Stimulated activated memory B cell treated with anti-CD40 and anti-IgM and Interleukin-4, amounts not matched to agents 10 μg/mL and 1 μg/mL and 100 μg/mL, for 72 hours (primary cell): ENCODE measurements at places on chromosomes 2 and 18.

DNA sequence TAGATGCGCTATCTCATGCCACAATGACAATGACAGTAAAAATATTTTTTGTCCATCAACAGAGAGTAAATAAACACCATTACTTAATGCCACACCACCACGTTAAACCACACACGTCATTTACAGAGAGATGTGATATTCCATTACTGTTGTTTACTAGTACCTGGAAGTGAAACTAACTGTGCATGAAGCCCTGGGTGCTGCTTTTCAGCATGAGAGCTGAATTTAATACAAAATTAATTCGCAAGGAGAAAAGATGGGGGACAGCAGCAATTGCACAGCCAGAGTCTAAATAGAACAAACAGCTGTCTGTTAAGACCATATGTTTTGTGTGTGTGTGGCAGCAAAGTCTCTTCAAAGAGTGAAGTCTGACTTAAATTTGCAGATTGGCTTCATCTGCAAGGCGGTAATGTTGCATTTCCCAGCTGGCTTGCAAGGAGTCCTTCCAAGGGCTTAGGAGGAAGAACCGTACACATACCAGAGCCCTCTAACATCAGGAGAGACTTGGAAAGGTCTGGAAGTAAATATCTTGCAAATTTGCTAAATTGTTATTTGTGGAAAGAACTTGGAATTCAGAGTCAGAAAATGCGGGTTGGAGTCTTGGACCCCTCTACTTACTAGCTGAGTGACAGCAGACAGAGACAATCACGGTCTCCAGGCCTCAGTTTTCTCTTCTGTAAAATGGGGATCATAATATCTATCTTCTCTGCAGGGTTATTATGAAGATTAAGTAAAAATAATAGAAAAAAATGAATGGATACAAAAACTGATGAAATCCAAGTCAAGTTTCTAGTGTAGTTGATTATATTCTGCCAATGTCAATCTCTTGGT, 127.6 kb downstream of the ALPK2 start:
- ATAC-seq, result peak; percentile 79

- ATAC-seq, result no peak
Measured at GRCh38 chr2:156004459-156004858, 328.1 kb downstream of the NR4A2 start.

DNA sequence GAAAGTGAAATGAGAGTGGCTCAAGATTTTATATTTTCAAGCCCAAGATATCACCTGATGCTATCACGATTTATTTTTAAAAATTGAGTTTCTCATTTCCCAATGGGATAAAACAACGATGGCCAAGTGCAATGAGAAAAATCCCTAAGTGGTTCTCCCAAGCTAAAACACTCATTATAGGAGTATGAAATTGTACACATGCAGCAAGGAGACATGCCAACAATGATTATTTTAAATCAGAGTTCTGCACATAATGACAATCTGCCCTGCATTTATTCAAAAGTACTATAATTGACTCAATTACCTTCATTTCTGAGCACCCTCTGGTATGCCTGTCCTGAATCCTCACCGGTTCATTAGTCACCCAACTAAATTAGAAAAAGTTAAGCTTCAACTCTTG, 12.7 kb downstream of the CYTIP start:
- ATAC-seq, result no peak

DNA sequence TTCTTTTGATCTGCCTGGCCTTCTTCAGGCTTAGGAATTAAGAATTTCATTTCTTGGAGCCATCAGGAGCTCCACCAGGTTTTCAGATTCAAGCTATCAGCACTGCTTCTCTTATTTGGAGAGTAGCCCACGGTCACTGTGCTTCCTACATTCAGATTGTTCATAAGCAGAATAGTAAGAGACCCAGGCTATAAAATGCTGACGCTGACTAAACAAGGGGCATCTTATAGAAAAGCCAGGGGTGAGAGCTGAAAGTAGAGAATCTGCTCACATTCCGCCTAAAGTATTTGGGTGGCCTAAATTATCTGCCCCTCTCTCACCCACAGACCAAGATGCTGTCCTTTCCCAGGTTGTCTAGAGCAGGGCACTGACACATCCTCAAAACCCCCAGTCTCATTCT, 120.3 kb upstream of the SULT1C3 start:
- no peak for ATAC-seq

- ATAC-seq, result no peak
Measured at GRCh38 chr2:240451108-240451611, 15.7 kb downstream of the GPC1 start.

- ATAC-seq, result no peak
Measured at GRCh38 chr2:10824191-10824590, 11.6 kb upstream of the PDIA6 start.

- no peak for ATAC-seq
Measured at GRCh38 chr2:238649936-238650518, 197.9 kb upstream of the TWIST2 start.

DNA sequence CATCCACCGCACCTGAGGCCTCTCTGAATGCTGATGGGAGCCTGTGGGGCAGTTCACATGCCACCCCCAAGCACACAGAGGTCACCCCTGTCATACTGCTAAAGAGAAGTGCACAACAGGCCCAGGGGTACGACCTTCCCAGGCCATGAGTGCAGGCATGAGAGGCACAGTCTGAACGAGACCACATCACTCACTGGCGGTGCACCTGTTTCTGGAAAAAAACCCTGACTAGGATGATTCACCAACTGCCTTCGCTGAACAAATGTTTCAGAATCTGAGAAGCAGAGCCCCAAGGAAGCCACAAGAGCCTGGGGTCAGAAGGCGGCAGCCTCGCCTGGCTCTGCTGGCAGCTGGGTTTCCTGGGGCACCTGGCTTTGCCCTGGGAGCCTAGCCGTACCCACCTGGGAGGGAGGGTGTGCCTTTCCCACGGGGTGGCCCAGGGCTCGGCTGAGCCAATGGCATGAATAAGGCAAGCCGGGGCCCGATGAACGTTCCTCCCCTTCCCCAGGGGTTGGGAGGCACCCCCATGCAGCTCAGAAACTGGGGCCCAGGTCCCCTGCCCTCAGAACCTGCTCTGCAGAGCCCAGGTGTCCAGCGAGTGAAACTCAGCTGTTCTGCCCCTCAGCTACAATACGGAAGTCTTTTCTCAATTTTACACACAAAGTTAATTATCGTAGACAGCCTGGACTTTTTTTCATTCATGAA, 73.8 kb downstream of the HDAC4 start:
- ATAC-seq, result peak; percentile 80

DNA sequence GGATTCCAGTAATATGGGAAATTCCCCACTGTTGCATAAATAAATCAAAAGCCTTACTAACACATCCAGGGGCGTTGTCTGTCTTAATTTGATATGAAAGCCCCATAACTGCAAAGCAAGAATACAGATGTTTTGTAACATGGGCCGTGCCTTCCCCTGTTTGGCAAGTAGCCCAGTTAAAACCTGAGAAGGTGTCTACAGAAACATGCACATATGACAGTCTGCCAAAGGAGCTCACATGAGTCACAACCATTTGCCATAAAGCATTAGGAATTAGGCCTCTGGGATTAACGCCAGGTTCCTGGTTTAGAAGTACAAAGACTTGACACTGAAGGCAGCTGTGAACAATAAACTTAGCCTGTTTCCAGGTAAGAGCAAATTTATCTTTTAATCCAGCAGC, 43.1 kb upstream of the LONRF2 start:
- ATAC-seq, result no peak

GRCh38 chr2:135709992-135710391, 31.7 kb upstream of the UBXN4 start:
- ATAC-seq, result no peak

DNA sequence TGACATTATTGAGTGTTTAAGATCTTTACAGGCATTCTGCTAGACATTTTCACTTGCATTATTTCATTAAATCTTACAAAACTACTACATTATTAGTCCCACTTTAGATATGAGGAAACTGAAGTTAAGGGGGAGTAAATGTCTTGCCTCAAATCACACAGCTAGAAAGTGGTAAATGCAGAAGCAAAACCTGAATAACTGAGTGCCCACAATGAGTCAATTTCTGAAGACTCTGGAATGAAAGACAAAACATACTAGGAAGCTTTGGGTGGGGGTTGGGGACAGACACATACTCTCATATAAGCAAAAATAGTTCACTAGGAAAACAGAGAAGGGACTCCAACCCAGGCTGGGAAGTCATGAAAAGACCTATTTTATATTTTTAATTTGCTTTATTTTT, 214.4 kb upstream of the LRATD1 start:
- no peak for ATAC-seq

GRCh38 chr2:168079236-168079635, 168.2 kb downstream of the STK39 start:
- ATAC-seq, result no peak

GRCh38 chr2:16948053-16948452, 282.4 kb upstream of the CYRIA start:
- ATAC-seq, result peak; percentile 82

GRCh38 chr2:74461187-74462053, 3.2 kb downstream of the WBP1 start:
- ATAC-seq, result no peak

DNA sequence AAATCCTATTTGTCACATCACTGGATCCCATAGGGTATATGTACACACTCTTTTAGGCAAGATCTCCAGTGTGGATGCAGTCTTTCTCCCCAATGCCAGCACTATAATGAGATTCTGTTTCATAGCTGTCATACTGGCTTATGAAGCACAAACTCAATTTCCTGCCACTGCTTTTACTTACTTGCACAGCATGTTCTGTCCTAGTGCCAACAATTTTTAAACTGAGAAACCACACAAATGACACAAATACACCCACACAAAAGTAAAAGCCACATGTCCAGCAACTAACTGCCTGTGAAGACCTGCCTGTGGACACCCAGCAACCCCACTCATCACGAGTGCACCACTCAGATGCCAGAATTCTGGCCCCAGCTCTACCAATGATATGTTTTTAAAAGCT, 29.6 kb upstream of the RNU4ATAC start:
- ATAC-seq, result no peak

DNA sequence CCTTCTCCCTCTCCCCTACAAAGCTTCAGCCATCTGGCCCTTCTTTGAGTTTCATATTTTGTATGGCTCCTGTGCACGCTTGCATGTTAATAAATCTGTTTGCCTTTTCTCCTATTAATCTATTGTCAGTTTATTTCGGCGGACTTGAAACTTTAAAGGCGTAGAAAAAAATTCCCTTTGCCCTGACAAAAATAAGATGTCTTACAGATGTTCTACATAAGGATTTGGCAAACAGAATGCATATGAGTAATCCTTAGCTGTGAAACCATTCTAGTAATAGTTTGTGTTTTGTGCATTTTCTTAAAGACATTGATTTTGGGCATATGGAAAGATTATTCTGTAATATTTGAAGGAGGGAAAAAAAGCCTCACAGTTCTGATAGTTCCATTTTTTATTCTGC, 15.0 kb upstream of the BMPR2 start:
- no peak for ATAC-seq

GRCh38 chr2:5175231-5175630, 517.0 kb upstream of the SOX11 start:
- ATAC-seq, result no peak

DNA sequence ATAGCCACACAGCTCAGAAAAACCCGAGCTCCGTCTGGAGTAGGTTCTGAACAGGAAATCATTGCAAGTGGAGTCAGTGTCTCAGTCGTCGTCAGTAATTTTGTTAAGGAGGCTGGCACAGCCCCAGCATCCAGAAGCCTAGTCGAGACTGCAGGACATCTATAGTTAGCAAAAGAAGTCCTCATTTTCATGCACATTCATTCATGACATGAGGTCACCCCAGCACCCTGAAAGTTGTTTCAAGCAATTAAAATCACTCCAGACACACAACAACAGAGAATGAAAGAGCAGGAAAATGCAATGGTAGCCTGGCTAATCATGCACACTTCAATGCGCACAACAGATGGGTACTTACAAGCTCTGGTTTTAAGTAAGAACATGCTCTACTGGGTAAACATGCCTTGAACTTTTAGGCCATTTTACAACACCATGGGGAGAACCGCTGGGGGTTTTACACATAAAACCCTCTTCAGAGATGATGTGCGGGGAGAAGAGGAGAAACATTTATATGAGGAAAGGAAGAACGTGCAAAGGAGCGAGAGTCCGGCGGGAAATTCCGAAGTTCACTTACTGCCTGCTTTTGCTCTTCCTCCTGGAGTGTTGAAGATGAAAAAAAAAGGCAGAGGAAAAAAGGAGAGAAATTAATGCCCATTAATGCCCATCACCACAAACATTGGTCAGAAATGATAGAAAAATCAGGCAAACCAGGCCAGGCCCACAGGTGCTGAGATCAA, 77.4 kb upstream of the DNMT3A start:
- peak; percentile 70 for ATAC-seq

DNA sequence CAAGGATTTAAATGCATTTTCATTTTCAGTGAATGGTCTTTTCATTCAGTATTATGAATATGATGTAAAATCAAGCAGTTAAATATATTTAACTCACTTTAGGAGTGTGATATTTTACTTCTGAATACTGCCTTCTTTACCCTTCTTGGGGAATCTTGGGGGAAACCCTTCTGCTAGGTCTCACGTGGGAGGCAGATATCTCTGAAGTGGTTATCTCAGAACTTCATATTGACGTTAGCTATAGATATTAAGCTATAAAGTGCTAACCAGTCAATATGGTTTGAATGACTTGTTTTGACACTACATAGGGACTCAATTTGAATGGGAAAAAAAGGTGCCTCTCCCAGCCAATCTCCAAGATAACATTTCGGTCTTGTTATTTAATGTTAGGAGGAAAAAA, 9.8 kb downstream of the REL start:
- ATAC-seq, result peak; percentile 66

GRCh38 chr2:163682695-163683094, 53.1 kb downstream of the FIGN start:
- ATAC-seq, result no peak

DNA sequence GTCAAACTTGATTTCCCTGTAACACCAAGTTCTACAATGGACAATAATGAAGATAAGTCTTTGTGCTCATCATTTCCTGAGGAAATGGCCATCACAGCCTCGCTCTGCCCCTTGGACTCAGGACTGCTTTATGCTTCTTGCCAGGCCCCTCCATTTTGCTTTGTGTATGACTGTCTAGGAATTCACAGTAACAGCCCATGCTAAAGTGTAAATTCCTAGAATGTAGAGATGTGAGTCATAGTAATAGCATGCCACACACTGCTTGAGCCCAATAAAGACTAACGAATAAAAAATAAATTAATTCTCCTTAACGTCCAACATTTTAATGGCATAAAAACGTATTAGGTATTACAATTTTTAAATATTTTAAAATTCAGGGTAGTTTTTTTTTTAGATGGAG, 226.5 kb downstream of the PID1 start:
- no peak for ATAC-seq

DNA sequence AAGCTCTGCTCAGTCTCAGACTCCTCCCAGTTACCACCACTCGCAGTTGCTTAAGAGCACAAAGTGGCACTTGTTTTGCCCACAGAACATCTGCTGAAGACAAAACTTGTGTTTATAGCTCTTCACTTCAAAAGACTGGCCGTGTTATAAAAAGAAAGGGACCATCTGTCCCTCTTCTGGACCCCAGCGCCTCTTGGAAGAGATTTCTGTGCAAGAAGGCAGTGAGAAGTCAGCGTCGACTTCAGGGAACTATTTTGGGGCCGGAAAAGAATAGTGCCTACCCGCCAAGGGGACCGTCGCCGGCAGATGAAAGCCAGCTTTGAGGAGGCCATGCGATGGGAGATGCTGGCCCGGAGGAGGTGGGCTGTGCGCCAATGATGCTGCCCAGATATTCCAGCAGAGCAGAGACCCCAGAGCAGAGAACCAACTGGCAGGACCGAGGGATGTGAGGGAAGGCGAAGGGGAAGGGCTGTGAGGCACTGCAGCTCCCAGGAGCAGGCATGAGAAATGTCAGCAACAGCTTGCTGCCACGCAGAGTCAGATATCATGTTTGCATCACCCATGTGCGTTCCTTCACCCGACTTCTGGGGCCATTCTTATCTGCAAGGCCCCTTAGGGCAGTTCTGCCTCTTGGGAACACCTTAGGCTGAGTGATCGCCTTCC, 270.9 kb downstream of the ATAD2B start:
- ATAC-seq, result no peak
